ENCODE measurements at places on chromosomes 6 and 20. TPM values are rescaled to one million over a fixed set of nuclear protein-coding genes. Genes with fewer than 3 reads are reported as not detected.

- DNase-seq, result no peak
Measured at GRCh38 chr20:62439218-62439617, 11.9 kb upstream of the RBBP8NL start.

Gene GGT7
- 6.5 TPM for total RNA-seq

DNA sequence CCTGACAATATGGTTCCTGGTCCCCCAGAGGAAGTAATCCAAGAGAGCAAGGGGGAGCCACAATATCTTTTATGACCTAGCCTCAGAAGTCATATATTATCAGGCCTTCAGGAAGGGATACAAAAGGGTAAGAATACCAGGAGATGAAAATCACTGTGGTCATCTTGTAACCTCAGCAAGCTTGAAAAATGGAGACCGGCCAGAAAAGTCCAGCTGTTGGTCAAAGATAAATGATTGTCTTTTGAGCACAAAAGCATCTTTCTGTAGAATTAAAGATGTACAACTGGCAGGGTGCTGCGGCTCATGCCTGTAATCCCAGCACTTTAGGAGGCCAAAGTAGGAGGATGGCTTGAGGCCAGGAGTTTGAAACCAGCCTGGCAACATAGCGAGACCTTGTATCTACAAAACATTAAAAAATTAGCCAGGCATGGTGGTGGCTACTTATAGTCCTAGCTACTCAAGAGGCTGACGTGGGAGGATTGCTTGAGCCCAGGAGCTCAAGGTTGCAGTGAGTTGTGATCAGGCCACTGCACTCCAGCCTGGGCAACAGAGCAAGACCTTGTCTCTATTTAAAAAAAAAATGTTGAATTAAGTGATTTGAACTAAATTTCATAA lies 118.0 kb upstream of the MARCKS start:
- no peak for DNase-seq

- DNase-seq, result no peak
Measured at GRCh38 chr20:58577871-58578598, 62.8 kb upstream of the APCDD1L start.

GRCh38 chr6:98827295-98828159 lies 6.8 kb upstream of the POU3F2 start:
- DNase-seq, result no peak

- DNase-seq, result no peak
Measured at GRCh38 chr6:84641076-84641475, 123.3 kb downstream of the TBX18 start.

Gene KIAA0408
- total RNA-seq, result 0.28 TPM

DNA sequence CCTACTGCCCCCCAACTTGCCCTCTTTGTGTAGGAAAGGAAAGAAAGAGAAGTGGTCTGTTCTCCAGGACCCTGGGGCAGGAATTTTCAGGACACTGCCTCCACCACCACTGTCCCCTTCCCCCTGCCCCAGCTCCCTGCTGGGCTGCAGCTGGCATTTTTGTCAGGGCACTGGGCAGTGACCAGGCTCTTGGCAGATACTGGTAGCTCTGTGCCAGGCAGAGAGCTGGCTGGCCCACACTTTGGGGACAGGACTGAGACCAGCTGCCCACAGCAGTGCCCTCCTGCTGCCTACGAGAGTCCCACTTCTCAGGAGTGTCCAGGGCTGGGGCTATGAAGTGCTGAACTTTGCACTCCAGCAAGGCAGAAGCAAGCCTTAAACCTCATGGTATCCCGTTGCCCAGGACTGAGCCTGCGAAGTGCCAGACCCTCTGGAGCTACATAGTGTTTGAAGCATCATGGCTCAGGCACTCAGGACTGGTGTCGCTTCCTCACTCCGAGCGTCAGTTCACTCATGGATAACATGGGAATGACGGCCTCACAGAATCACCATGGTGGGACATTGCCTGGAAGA lies 19.3 kb downstream of the SLC13A3 start:
- no peak for DNase-seq

DNA sequence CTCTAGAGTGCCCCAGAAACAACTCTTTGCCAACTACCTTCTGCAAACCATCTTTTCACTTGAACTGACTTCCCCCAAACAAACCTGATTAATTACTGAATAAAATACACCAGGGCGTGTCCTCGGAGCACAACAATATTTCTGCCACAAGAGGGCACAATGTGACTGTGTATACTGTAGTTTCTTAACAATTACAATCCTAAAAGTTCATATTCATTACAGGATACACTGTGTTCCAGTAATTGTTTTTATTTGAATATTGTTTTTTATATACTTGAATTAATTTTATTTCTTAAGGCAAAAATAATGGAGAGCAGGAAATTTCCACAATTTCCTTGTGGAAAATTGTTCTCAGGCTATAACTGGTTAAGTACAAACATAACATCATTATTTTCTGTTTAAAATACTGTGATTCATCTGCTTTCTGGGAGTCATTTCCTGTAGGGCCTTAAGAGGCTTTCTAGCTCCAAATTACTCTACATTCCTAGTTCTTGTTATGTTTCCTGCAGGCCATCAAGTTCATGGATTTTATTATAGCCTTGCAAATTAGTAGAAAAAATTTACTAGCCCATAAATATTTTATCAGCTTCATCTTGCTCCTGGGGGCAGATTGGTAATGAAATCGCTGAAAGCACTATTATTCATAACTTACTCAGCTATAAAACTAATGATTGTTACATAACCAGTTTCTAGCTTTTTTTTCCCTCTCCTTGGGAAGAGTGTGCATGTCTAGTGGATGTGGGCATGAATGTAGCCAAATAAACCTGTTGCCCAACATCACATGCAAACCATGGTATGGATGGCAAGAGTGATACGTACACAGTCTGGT lies 51.9 kb upstream of the SLC22A16 start:
- DNase-seq, result peak; percentile 44

Gene NCOA5
- total RNA-seq, result 10.4 TPM

All from liver (tissue), 10 donors.